ENCODE measurements at places on chromosomes 11 and 22. TPM values are rescaled to one million over a fixed set of nuclear protein-coding genes. Genes with fewer than 3 reads are reported as not detected.
A peak's percentile ranks its signal among the peaks of the same experiment; 100 is the strongest.

CCDC83 gene
- not detected for total RNA-seq

NUDT8 gene
- total RNA-seq: 19.6 TPM

BACE1 gene
- total RNA-seq: 1.1 TPM

SPI1 gene
- 0.55 TPM for total RNA-seq

BRSK2 gene
- total RNA-seq: 0.84 TPM

MS4A4A gene
- not detected for total RNA-seq

BAIAP2L2 gene
- total RNA-seq: 1.3 TPM

CKAP5 gene
- 148 TPM for total RNA-seq

DNA sequence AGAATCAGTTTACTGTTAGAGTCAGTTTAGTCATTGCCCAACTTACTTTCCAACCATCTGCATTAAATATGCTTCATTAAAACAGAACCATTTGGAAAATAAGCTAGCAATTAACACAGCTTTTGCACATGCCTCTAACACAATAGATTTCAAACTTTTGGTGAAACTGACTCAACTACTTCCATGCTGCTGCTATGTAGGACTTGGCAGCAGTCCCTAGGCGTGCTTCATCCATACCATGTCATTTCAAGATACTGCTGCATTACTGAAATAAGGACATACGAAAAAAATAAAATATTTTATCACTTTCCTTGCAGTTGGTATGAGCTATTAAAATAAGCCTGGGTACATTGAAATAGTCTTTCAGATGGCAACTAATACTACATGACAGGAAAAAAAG is 65.5 kb upstream of the SOX6 start:
- no peaks in the 10 kb centered on the region for H3K27me3 ChIP-seq
- H3K27ac ChIP-seq: no peak overlapping the region
- H3K4me3 ChIP-seq: no peak overlapping the region
- no peak for DNase-seq
- H3K36me3 ChIP-seq: no peaks in the 10 kb centered on the region

DNA sequence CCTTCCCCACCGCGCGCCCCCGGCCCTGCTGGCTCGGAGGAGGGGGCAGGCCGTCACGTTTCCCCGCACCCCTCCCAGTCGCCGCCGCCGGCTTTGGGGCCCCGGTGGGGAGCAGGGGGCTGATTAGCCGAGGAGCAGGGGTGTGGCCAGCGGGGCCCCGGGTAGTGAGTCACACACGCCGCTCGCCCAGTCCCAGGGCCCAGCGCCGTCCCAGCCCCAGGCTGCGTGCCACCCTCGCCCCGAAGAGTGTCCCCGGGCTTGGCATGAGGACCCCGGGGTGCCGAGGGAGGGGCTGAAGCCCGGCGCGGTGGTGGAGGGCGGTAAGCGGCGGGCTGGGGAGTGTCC is 34.4 kb downstream of the PRDM11 start:
- H3K4me3 ChIP-seq: no peak overlapping the region
- no peaks in the 10 kb centered on the region for H3K36me3 ChIP-seq
- H3K27me3 ChIP-seq: peaks cover 29% of the 10 kb centered on the region
- peak; percentile 62 for DNase-seq
- no peaks in the 10 kb centered on the region for H3K4me1 ChIP-seq

DNA sequence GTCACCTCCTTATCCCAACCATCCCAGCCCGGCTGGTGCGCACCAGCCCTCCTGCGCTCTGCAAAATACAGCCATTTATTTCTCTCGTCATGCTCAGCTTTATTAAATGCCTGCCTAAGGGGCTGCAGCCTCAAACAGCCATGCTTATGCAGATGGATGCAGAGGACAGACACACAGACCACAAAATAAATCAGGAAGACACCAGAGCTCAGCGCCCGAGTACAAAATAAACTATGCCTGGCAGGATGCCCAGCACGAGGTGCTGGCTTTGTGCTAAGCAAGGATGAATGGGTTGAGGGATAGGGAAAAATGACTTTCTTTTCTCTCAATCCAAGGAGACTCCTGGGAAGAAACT is 70.5 kb downstream of the RPUSD4 start:
- no peaks in the 10 kb centered on the region for H3K36me3 ChIP-seq
- no peak overlapping the region for H3K27ac ChIP-seq
- H3K4me3 ChIP-seq: no peak overlapping the region
- no peaks in the 10 kb centered on the region for H3K4me1 ChIP-seq

DNA sequence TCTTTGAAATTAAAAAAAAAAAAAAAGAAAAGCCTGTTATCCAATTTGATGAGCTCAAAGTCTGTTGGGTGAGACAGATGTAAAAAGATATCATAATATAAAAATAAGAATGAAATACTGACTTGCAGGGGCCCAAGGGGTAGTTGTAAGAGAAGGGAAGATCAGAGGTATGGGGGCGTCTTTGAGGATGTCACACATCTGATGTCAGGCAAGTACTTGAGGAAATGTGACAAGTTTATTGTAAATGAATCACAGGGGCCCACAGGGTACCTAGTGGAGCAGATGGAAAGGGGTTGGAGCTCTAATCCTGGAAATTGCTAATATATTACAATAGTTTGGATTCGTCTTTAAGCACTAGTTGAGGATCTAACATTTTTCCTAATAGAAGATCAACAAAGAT is 131.6 kb downstream of the MAML2 start:
- H3K36me3 ChIP-seq: no peaks in the 10 kb centered on the region
- H3K4me1 ChIP-seq: peaks cover 95% of the 10 kb centered on the region
- no peaks in the 10 kb centered on the region for H3K27me3 ChIP-seq

- H3K4me3 ChIP-seq: no peak overlapping the region
- DNase-seq: no peak
- H3K27ac ChIP-seq: no peak overlapping the region
- no peaks in the 10 kb centered on the region for H3K4me1 ChIP-seq
These were observed 342.6 kb downstream of the SOX6 start for GRCh38 chr11:16013649-16014275.

- H3K27ac ChIP-seq: peak overlapping the region; percentile 42
- H3K36me3 ChIP-seq: no peaks in the 10 kb centered on the region
- DNase-seq: no peak
- H3K27me3 ChIP-seq: no peaks in the 10 kb centered on the region
These were observed 22.1 kb downstream of the TMEM135 start for GRCh38 chr11:87059596-87060390.

- no peaks in the 10 kb centered on the region for H3K27me3 ChIP-seq
- H3K4me1 ChIP-seq: no peaks in the 10 kb centered on the region
- H3K27ac ChIP-seq: no peak overlapping the region
- H3K4me3 ChIP-seq: no peak overlapping the region
- H3K36me3 ChIP-seq: no peaks in the 10 kb centered on the region
- DNase-seq: no peak
These were observed 176.9 kb downstream of the NAV2 start for GRCh38 chr11:19889531-19889930.

GRCh38 chr11:59283825-59284772 is 71.4 kb upstream of the MPEG1 start:
- no peaks in the 10 kb centered on the region for H3K36me3 ChIP-seq
- H3K27ac ChIP-seq: no peak overlapping the region
- H3K4me3 ChIP-seq: peak overlapping the region; percentile 69
- peaks cover 16% of the 10 kb centered on the region for H3K4me1 ChIP-seq

DNA sequence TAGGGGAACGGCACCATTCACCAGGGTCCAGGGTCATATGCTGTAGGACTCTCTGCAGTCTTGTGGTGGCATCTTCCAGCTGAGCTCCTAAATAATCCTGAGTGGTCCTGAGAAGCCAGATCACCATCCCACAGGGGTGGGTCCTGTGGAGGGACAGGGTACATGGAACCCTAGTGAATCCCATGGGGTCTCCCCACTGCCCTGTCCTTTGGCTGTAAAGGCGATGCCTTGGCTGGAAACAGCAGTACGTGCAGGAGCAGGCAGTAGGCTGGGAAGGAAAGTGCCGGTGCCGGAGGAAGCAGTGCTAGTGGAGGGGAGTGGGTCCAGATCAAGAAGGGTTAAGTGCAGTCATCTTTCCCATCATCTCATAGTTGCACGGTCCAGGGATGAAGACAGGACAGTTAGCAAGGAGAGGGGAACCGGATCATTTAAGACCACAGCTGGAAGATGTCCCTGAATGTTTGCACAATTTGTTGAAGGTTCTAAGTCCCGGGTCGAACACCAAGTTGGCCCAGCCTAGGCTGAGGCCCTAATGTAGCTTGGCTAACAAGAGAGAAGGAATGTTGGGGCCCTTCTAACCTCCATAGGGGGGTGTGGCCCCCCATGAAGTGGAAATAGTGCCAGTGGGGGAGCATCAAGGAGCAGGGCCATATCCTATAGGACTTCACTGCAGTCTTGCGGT is 18.1 kb downstream of the TSPAN32 start:
- H3K27me3 ChIP-seq: no peaks in the 10 kb centered on the region
- H3K4me3 ChIP-seq: no peak overlapping the region
- no peaks in the 10 kb centered on the region for H3K4me1 ChIP-seq
- peaks cover 4% of the 10 kb centered on the region for H3K36me3 ChIP-seq

- DNase-seq: no peak
- H3K27ac ChIP-seq: no peak overlapping the region
- H3K27me3 ChIP-seq: no peaks in the 10 kb centered on the region
- H3K4me1 ChIP-seq: no peaks in the 10 kb centered on the region
- H3K36me3 ChIP-seq: no peaks in the 10 kb centered on the region
These were observed 46.3 kb downstream of the TRAF6 start for GRCh38 chr11:36463781-36464180.

DNA sequence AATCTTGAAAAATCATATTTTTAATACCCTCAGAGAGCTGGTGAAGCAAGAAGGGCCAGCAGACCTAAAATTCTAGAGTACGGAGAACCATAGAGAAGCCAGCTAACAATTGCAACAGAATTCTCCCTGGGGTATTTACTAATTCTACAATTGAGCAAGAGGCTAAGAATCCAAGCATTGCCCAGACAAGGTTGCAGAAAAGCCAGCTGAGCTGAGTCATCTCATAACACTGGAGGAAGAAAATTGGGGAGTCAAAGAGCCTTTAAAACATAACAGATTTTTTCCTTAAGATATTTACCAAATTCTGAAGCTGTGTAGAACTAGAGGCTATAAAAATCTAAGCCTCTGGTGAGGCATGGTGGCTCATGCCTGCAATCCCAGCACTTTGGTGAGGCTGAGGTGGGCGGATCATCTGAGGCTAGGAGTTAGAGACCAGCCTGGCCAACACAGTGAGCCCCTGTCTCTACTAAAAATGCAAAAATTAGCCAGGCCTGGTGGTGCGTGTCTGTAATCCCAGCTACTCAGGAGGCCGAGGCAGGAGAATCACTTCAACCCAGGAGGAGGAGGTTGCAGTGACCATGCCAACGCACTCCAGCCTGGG is 13.6 kb upstream of the TMEM216 start:
- H3K27me3 ChIP-seq: no peaks in the 10 kb centered on the region
- H3K4me3 ChIP-seq: no peak overlapping the region
- DNase-seq: no peak

DNA sequence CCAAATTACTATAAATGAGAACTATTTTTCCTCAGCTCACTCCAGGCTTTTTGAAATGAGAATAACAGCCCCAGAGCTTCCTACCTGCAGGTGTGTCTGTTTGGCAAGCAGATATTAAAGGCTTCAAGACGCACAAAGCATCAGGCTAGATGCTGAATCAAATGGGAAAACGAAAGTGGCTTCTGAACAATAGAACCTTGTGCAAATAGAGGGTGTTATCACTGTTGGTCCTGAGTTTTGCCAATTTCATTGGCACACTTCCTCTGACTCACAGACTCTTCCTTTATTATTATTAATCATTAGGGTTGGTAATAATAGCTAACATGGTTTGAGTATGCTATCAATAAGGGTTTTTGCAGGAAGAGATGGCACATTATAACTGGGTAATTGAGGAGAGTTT is 13.4 kb downstream of the SYT13 start:
- H3K4me3 ChIP-seq: no peak overlapping the region
- peaks cover 58% of the 10 kb centered on the region for H3K27me3 ChIP-seq
- no peak overlapping the region for H3K27ac ChIP-seq
- no peak for DNase-seq
- H3K4me1 ChIP-seq: no peaks in the 10 kb centered on the region
- H3K36me3 ChIP-seq: no peaks in the 10 kb centered on the region

GRCh38 chr22:30829901-30830550 is 135.4 kb downstream of the OSBP2 start:
- H3K4me3 ChIP-seq: no peak overlapping the region
- peaks cover 25% of the 10 kb centered on the region for H3K4me1 ChIP-seq
- H3K27ac ChIP-seq: no peak overlapping the region
- no peaks in the 10 kb centered on the region for H3K36me3 ChIP-seq
- peaks cover 6% of the 10 kb centered on the region for H3K27me3 ChIP-seq
- no peak for DNase-seq

DNA sequence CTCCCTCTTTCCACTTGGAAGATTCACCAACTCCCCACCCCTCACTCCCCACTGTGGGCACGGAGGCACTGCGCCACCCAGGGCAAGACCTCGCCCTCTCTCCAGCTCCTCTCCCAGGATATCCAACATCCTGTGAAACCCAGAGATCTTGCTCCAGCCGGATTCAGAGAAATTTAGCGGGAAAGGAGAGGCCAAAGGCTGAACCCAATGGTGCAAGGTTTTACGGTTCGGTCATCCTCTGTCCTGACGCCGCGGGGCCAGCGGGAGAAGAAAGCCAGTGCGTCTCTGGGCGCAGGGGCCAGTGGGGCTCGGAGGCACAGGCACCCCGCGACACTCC is 397 bp upstream of the CD44 start:
- H3K4me1 ChIP-seq: peaks cover 69% of the 10 kb centered on the region
- peak overlapping the region; percentile 90 for H3K4me3 ChIP-seq
- H3K27me3 ChIP-seq: no peaks in the 10 kb centered on the region
- no peak for DNase-seq
- peaks cover 9% of the 10 kb centered on the region for H3K36me3 ChIP-seq

DNA sequence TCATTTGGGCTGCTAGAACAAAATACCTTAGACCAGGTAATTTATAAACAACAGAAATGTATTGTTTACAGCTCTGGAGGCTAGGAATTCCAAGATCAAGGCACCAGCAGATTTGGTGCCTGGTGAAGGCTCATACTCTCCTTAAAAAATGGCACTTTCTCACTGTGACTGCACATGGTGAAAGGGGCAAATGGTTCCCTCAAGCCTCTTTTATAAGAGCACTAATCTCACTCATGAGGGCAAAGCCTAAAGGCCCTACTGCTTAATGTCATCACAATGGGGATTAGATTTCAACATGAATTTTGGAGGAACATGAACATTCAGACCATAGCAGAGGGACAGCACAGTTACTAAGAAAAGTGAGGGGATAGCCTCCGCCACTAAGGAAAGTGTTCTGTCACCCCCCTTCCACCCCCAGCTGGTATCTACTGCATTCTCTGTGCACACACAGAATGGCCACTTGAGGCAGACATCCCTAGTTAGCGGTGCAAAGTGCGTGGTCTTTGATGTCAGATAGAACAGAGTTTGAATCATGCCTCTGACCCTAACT is 47.2 kb upstream of the CEP295 start:
- peaks cover 6% of the 10 kb centered on the region for H3K27me3 ChIP-seq
- no peak overlapping the region for H3K27ac ChIP-seq
- no peaks in the 10 kb centered on the region for H3K36me3 ChIP-seq
- no peak overlapping the region for H3K4me3 ChIP-seq
- no peaks in the 10 kb centered on the region for H3K4me1 ChIP-seq
- peak; percentile 8 for DNase-seq

DNA sequence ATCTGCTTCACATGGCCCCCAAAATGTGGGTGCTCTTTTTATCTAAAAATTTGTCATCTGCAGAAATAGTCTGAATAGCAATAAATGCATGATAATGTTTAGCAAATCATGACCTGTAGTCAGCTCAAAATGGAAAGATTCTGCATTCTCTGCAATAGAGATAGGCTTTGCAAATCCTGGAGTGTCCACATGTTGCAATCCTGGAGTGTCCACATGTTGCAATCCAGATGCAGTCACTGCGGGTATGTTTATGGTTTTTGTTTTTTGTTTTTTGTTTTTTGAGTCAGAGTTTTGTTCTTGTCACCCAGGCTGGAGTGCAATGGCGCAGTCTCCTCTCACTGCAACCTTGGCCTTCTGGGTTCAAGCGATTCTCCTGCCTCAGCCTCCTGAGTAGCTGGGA is 20.2 kb upstream of the LRRC32 start:
- H3K27ac ChIP-seq: no peak overlapping the region
- no peak for DNase-seq
- peaks cover 18% of the 10 kb centered on the region for H3K4me1 ChIP-seq
- peaks cover 18% of the 10 kb centered on the region for H3K27me3 ChIP-seq
- H3K4me3 ChIP-seq: no peak overlapping the region
- no peaks in the 10 kb centered on the region for H3K36me3 ChIP-seq
